ENCODE measurements at places on chromosomes 7 and 10.

- no peak for DNase-seq
These were observed 83.4 kb downstream of the NPTX2 start for GRCh38 chr7:98700533-98700932.

GRCh38 chr10:121927318-121927840 lies 452 bp downstream of the ATE1 start:
- DNase-seq = peak; percentile 27

DNA sequence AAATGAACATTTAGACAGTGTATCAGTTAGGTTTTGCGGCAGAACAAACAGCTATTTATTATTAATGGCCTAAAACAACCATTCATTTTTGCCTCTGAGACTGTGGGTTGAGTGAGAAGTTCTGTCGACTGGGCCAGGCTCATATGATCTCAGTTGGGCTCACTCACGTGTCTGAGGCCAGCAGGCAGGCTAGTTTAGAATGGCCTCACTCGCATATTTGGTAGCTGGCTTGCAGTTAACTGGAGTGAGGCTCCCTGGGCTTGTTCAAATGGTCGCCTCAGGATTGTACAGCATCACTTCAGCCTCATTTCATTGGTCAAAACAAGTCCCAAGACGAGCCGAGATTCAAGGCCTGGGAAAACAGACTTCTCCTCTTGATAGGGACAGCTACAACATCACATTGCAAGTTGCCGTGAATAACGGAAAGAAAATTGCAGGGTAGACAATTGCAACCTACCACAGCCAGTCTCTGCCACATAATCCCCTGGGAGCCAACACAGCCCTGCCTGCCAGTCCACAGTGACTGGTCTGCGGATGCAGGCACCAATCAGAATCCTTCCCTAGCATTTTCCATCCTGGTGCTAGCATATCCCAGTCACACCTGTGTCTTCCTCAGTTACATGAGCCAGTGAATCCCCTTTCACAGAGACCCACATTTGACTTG lies 23.1 kb upstream of the PPIF start:
- no peak for DNase-seq

DNA sequence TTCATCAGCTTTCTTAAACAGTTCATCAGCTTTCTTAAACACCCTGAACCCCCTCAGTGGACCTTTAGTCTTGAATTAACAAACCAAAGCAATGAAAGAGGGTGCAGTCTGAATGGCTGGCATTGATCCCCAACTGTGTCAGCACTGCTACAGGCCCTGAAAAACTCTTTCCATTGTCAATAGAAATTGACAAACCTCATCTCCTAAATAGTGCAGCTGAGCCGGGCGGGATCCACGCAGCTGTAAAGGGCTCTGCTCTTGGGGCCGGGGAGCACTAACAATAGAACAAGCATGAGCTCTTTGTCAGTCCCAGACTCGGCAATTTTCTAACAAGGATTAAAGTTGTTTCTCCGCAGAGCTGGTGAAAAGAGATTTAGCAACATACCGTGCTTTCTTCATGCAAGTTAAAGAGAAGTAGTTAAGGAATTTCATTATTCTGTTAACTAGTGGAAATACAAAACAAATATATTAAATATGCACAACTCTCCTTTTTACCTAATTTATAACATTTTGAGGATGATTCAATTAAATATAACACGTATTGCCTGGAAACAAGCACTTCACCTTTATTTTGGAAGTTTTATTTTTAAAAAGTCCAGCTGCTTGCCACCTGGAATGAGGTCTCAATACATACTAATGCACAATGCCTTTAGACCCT lies 24.7 kb upstream of the FEZF1 start:
- no peak for DNase-seq

GRCh38 chr7:44748045-44748947 lies at the start of gene ZMIZ2:
Gene ZMIZ2 (plus strand): TSS chr7:44748847. CDS start chr7:44756250, 7,403 bp downstream.
- peak; percentile 87 for DNase-seq

DNA sequence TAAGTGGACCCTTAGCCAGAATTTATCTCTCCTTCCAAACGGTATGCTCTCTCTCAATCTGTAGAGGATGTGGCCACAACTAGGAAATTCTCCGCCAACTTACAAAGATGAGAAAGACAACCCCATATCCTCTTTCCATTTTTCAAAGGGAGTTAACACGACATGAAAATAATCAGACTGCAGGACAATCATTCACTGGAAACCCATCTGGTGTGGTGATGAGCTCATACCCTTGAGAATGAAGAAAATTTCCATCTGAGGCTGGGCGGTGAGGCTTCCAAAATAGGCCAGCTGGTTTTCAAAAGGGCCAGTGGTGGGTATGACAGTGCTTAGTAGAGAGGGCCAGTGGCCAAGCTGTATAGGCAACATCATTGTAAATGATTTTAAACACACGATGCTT lies 369.6 kb downstream of the FRMD4A start:
- no peak for DNase-seq

GRCh38 chr7:116726149-116726548 lies 54.2 kb downstream of the MET start:
- no peak for DNase-seq

GRCh38 chr7:101903515-101903868 lies 86.1 kb downstream of the CUX1 start:
- no peak for DNase-seq

DNA sequence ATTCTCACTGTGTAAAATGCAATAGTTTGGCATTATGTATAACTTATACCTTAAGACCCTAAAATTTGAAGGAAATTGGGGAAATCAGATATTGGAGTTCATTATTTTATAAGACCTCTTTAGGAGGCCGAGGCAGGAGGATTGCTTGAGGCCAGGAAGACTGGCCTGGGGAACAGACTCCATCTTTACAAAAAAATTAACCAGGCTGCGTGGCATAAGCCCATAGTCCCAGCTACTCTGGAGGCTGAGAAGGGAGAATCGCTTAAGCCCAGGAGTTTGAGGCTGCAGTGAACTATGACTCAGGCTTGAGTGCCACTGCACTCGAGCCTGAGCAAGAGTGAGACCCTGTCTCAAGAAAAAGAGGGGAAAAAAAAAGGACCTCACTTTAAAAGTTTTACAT lies 14.0 kb upstream of the PBLD start:
- no peak for DNase-seq

DNA sequence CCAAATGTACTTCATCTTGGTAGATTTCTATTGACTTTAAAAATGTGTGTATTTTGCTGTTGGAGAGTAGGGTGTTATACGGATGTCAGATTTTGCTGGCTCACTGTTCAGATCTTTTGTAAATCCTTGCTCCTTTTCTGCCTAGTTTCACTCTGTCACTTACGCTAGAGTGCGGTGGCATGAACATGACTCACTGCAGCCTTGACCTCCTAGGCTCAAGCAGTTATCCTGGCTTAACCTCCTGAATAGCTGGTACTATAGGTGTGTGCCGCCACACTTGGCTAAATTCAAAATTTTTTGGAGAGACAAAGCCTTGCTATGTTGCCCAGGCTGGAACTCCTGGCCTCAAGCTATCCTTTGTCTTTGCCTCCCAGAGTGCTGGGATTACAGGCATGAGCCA lies 29.4 kb downstream of the BMS1 start:
- DNase-seq = no peak

DNA sequence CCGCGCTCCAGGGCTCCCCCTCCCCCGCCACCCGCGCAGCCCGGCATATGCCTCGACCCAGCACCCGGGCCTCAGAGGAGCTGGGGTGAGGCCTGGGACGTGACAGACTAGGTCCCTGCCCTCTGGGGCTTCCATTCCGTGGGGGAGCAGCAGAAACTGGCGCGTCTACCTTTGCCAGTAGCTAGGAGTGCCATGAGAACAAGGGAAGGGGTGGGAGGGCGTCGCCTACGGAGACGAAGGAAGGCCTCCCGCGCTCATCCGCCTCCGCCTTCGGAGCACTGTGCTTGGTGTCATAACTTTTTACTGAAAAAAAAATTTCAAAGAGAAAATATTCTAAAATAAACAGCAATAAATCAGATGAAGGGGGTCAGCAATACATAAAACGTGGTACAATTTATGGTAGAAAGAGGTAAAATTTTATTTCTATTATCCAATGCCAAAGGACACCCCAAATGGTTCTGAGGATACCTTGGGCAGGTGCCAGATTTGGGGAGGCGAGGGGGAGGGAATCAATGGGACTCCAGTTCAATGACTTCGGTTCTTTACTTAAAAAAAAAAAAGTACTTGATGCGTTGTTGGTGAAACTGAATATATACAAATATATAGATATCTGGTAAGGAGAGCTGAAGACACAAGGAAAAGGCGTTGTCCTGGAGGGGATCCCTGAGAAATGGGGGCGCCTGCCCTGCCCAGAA lies 35.1 kb upstream of the GRID1 start:
- no peak for DNase-seq

GRCh38 chr10:58064714-58065528 lies 202.8 kb downstream of the IPMK start:
- no peak for DNase-seq

DNA sequence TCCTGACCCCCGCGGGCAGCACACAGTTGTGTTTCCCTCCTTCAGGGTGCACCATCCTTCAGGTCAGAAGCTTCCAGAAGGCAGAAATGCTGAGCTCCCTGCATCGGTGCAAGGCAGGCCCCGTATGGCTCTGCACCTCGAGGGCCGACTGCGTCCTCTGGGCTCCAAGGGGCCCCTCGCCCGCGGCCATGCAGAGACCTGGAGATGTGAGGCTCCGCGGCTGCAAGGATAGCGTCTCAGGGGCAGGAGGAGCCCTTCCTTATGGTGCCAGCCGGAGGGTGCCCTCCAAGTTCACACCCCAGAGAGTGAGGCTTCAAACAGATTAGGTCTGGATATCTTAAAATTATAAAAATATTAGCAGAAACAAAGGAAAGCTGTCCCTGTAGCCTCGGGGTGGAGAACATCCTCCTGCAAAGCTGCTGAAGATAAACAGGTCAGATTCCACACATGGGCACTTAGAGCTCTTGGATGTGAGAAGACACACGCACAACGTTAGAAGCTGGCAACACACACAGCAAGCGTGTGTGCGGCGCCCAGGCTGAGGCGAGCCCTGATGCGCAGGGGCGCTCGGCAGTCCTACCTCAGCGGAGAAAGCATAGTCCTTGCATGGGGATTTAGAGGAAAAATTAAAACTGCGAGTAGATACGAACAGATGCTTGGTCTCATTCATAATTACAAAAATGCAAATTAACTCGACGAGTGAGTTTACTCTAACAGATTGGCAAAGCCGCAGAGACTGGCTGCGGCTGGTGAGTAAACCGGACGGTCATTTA lies 20.4 kb downstream of the KNDC1 start:
- no peak for DNase-seq

GRCh38 chr7:25117226-25118047 lies 7.6 kb downstream of the CYCS start:
- no peak for DNase-seq

DNA sequence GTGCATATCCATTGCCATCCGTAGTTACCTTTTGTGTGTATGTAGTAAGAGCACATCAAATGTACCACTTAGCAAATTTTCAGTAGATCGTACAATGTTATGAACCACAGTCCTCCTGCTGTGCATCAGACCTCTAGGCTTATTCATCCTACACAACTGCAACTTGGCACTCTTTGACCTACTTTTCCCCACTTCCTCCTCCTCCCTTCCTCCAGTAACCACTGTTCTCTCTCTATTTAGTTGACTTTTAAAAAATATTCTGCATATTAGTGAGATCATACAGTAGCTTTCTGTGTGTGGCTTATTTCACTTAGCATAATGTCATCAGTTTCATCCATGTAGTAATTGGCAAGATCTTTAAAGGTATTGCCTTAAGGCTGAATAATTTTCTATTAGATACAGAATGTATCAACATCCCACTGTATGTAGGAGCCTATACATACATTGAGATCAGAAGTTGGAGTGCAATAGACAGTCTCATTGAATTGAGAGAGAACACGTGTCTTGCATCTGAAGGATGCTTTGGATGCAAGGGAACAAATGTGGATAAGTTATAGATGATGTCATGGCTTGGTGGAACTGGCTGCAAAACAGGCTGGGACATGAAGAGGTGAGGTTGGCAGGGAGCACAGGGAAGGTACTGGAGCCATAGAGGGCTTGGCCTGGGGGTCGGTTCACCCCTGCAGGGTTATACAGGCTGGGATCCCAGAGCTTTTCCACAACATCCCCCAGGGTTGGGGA lies 83.0 kb upstream of the FAM180A start:
- no peak for DNase-seq

DNA sequence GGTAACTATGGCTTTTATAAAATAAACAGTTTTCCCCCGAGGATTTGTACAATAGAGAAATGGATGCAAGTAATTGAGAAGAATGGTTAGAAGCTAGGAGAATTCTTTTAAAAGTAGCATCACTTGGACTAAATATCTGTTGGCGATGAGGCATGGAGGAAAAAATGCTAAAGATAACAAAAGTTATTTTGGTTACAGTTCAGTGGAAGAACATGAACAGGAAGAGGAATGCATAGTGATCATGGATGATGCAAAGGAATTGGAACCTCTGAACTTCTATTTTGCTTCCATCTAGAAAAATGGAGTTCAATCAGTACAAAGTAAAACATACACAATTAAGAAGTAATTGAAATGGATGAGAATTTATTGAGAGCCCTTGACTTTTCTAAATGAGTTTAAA lies 32.9 kb downstream of the ENTPD1 start:
- no peak for DNase-seq

- DNase-seq = no peak
These were observed 293.3 kb upstream of the SP4 start for GRCh38 chr7:21134631-21135030.

- no peak for DNase-seq
These were observed 342.3 kb upstream of the NRP1 start for GRCh38 chr10:33676606-33677339.

- no peak for DNase-seq
These were observed 22.8 kb downstream of the CALML3 start for GRCh38 chr10:5547681-5547930.

GRCh38 chr10:118057361-118057760 lies 10.6 kb upstream of the RAB11FIP2 start:
- no peak for DNase-seq

DNA sequence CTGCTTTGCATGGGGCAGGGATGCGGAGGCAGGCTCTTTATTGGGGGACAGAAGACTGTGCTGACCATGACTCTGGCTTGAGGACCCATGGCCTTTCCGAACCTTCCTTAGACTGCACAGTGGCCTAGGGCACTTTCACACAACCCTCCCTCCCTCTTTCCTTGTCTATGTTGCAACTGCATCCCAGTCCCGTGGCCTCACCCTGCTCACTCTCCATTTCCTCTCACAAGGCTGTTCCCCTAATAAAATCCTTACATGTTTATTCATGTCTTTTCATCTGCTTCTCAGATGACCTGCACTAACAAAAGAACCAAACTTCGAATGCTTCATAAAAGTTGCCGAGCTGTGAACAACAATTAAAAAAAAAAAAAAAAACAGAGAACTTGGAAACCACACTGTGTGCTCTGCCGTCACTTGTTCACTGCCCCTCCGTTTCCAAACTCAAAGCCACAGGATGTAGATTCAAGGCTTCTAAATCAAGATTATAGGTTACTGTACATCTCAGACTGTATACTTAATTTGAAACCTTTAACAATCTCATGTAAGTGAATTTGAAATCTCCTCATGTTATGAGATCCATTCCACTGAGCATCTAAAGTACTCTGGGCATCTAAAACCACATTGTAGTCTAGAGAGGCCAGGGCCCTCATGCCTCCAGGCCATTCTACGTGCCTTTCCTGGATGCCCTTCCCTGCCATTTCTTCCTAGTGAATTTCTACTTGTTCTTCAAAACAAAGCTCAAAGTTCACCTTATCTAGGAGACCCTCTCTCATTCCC lies 265.9 kb downstream of the SNX13 start:
- DNase-seq = no peak

Data from stimulated activated CD4-positive, alpha-beta T cell treated with anti-CD3 and anti-CD28 coated beads, Interleukin-12 subunit alpha, Interleukin-12 subunit beta, amount 100 ng/mL, for 24 hours (primary cell).